Natural killer cell (primary cell): ENCODE measurements at places on chromosomes 6 and 20. TPM values are rescaled to one million over a fixed set of nuclear protein-coding genes. Genes with fewer than 3 reads are reported as not detected.

Gene PPP1R16B
- total RNA-seq, result 53.7 TPM

DNA sequence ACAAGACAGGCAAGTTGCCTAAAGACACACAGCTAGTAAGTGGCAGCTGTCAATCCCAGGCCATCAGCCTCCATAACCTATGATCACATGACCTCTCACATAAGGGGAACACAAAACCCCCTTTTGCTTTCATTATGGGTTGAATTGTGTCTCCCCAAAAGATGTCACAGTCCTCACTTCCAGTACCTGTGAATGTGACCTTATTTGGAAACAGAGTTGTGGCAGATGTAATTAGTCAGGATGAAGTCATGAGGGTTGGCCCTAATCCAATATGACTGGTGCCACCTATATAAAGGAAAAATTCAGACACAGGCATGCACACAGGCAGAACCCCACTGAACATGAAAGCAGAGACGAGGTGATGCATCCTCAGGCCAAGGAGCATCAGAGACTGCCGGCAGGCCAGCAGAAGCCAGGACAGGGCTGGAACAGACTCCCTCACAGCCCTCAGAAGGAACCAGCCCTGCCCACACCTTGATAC lies 33.6 kb downstream of the GFOD1 start:
- peaks cover 60% of the 10 kb centered on the region for H3K4me1 ChIP-seq
- peak overlapping the region; percentile 91 for H3K27ac ChIP-seq
- no peak overlapping the region for H3K4me3 ChIP-seq
- DNase-seq, result peak; percentile 65
- H3K36me3 ChIP-seq, result peaks cover 20% of the 10 kb centered on the region

DNA sequence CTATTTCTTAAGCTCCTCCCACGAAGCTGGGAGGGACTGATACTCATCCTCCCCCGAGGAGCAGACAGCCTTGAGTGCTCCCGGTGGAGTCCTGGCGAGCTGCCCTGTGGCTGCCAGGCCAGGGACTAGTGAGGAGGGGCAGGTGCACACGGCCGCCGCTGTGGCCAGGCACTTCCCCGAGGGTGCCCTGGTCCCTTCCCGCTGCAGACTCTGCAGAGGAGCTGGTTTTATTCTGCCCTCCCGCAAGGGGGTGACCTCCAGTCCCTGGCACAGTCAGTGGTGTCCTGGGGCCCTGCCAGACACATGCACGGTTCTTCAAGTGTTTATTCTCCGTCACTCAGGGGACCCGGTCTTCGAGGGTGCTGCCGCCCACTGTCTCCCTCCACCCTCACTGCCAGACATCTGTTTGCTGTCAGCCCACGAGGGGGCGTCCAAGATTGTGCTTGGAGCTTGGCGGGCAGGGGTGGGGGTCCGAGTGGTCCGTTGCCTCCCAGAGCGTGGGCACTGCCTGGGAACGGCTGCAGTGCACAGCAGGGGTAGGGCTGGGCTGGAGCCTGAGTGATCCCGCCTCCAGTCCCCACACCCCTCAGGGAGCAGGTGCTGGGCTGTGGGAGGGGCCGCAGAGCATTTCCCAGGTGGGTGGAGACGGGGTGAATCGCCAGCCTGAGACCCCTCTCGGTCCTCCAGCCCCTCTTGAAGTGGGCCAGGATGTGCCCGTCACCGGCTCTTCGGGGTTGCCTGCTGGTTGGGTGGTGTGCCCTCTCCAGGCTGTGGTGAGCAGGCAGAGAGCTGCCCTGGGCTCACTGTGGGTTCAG lies 3.1 kb upstream of the CABLES2 start:
- H3K27ac ChIP-seq, result no peak overlapping the region
- H3K4me3 ChIP-seq, result no peak overlapping the region
- peak; percentile 57 for DNase-seq

DNA sequence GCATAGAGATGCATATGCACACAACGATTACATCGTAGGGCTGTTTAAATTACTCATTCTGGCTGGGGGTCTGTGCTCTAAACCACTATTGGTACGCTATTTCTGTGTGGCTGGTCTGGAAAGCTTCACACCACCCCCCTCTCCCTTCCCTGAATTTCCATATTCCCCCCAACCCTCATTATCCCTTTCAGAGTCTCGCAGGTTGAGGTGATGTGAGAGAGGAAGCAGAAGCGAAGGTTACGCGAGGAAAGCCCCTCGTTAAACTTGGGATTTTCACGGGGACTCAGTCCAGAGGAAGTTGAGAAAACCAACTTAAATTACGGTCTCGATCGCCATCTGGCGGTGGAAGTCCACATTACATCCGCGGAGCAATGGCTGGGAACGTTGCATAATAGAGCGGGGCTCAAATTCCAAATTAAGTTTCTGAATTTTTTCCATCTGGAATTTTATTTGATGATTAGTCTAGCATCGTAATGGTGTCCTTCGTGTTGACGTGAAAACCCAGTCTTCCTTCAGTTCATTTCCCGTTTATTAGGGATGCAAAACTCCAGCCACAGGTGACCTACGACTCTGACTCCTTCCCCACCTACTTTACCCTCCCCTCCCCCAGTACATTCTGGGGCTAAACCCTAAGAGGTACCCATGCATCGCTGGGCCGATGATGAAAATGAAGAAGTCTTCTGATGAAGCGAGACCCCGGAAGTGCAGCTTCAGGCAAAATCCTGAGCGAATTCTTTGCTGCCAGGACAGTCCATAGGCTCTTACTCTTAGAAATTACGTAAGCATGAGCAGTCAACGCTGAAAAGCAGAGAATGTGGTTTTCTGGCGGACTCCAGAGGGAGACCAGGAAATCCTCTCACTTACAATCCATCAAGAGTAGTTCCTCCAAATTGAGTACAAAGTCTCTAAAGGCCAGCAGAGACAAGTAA lies 19.7 kb downstream of the HLA-DOB start:
- H3K4me1 ChIP-seq, result peaks cover 12% of the 10 kb centered on the region
- no peak overlapping the region for H3K4me3 ChIP-seq
- H3K27ac ChIP-seq, result no peak overlapping the region

GRCh38 chr6:130368576-130368975 lies 2.8 kb downstream of the TMEM200A start:
- no peak overlapping the region for H3K27ac ChIP-seq
- H3K27me3 ChIP-seq, result peaks cover 13% of the 10 kb centered on the region
- H3K4me1 ChIP-seq, result peaks cover 15% of the 10 kb centered on the region
- no peak overlapping the region for H3K4me3 ChIP-seq
- H3K36me3 ChIP-seq, result no peaks in the 10 kb centered on the region

GRCh38 chr6:72040111-72040510 lies 153.8 kb downstream of the RIMS1 start:
- DNase-seq, result no peak
- no peaks in the 10 kb centered on the region for H3K27me3 ChIP-seq
- no peak overlapping the region for H3K4me3 ChIP-seq
- H3K27ac ChIP-seq, result no peak overlapping the region
- H3K4me1 ChIP-seq, result no peaks in the 10 kb centered on the region
